Activated CD4-positive, alpha-beta T cell treated with anti-CD3 and anti-CD28 coated beads for 36 hours (primary cell): ENCODE measurements at places on chromosomes 7 and 10. TPM values are rescaled to one million over a fixed set of nuclear protein-coding genes. Genes with fewer than 3 reads are reported as not detected.

DNA sequence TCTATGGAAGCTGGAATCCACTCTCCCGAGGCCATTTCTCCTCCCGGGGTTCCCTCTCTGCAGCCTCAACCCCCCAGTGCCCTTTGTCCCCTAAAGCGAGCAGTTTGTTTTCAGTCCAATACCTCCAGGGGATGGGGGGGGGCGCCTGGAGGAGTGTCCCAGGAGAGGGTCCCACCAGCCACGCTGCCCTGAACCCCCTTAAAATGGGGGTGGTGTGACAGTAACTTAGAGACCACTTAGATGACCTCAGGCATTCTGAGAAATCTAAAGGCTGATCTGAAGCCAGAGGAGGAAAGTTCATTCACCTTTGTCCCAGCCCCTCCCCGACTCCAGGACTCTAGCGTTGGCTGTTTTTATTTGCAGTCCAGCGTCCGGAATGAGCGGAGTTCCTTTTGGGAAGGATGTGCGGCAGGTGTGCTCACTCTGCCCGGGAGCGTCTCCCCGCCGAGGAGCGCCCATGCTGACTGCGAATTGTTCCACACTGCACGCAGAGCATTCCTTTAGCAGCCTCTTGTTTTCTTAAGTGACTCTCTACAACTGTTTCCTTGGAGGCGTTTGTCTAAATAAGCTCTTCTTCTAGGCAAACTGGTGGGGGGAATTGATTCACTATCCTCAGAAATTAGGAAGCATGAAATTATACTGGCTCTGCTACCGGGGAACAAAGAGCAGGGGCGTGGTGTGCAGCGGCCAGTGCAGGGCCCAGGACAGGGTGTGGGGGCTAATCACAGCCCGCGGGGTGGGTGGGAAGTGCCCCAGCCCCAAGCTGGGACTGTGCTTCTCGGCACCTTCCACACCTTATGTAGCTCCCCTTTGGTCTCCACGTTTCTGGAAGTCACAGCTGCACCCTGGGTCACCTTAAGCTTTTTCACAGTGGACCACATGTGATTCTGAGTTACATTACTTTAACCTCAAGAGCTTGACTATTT, 46.3 kb downstream of the SYPL1 start:
- peaks cover 19% of the 10 kb centered on the region for H3K4me1 ChIP-seq
- no peaks in the 10 kb centered on the region for H3K27me3 ChIP-seq
- H3K36me3 ChIP-seq: no peaks in the 10 kb centered on the region
- H3K27ac ChIP-seq: no peak overlapping the region

DNA sequence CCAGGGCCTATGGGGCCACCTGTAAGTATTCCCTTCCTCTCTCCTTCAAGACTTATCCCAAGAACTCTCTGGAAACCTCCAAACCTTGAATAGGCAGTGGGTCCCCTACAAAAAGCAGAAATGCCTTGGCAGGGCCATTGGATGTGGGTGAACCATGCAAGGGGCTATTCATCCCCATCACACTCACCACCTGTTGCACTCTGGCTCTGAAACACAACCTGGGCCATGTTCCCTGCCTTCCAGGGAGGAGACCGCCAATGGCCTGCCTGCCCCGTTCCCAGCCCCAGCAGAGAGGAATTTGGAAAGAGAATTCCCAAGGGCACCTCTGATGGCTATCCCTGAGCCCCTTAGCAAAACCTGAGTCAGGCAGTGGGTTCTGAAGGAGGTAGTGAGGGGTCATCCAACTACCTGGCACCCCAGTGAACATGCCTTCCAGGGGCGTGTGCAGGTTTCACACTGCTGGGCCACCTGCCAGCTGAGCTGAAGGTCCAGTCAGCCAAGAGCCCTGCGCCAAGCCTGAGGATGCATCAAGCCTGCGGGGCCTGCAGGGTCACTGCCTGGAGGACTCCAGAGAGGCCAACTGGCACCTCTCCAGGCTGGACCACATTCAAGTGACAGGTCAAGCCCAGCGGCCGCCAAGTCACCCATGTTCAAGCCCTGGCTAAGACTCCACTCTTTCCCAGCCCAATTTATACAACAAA, 101.3 kb downstream of the COL13A1 start:
- no peak for DNase-seq
- no peak overlapping the region for H3K27ac ChIP-seq
- no peaks in the 10 kb centered on the region for H3K36me3 ChIP-seq

DNA sequence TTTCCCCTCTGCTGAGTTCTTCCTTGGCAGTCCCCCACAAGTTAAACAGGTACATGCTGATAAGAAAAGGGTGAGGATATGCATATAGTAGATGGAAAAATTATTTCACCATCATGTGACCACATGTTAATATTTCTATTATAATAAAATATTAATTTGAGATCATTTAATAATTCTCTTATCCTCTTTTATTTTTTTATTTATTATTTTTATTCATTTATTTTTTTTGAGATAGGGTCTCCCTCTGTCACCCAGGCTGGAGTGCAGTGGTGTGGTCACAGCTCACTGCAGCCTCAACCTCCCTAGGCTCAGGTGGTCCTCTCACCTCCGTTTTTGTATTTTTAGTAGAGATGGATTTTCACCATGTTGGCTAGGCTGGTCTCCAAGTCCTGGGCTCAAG, 11.6 kb upstream of the GLI3 start:
- H3K4me1 ChIP-seq: no peaks in the 10 kb centered on the region
- H3K4me3 ChIP-seq: no peak overlapping the region
- peaks cover 10% of the 10 kb centered on the region for H3K27me3 ChIP-seq
- no peak for DNase-seq
- no peaks in the 10 kb centered on the region for H3K36me3 ChIP-seq
- H3K27ac ChIP-seq: no peak overlapping the region

- DNase-seq: no peak
- no peak overlapping the region for H3K4me3 ChIP-seq
- no peaks in the 10 kb centered on the region for H3K36me3 ChIP-seq
- no peaks in the 10 kb centered on the region for H3K27me3 ChIP-seq
Measured at GRCh38 chr10:132245056-132245455, 58.3 kb downstream of the DPYSL4 start.

Gene DAGLB
- total RNA-seq: 9.8 TPM

DNA sequence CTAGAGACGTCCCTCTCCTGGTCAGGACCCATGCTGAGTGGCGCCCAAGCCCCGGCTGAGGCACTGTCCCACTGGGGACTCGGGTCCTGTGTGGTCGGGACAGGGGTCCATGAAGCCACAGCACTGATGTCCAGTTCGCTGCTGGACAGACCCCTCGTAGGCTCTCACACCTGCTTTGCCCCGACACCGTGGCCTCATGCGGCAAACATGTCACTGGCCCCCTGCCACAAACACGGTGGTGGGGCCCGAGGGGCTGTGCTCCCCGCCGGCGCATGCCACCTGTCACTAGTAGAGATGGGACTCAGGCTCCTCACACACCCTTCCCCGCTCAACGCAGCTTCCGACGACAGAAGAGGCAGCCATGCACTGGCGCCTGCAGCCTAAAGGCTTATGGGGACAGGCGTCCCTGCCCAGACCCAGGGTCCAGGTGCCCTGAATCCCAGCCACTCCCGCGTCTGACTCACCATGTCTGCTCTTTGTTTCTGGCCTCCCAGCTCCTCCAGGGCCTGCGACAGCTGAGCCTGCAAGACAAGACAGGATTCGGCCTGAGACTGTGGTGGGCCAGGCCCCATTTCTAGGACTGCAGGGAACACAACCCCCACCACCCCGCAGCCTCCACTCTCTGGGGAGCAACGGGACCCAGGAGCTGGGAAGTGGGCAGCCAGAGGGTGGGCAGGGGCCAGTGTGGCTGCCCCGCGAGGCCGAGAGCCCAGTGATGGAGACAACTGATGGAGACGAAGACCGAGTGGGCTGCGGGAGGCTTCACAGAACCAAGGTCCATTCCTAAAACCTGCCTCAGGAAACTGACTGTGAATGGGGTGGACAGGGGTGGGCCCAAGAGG, 230.9 kb downstream of the MAD1L1 start:
- no peak overlapping the region for H3K27ac ChIP-seq
- H3K4me3 ChIP-seq: no peak overlapping the region
- no peaks in the 10 kb centered on the region for H3K36me3 ChIP-seq
- H3K4me1 ChIP-seq: no peaks in the 10 kb centered on the region
- DNase-seq: no peak

- H3K27me3 ChIP-seq: no peaks in the 10 kb centered on the region
- H3K36me3 ChIP-seq: peaks cover 48% of the 10 kb centered on the region
- no peak overlapping the region for H3K4me3 ChIP-seq
- no peaks in the 10 kb centered on the region for H3K4me1 ChIP-seq
Measured at GRCh38 chr7:127733986-127734385, 82.0 kb downstream of the SND1 start.

DNA sequence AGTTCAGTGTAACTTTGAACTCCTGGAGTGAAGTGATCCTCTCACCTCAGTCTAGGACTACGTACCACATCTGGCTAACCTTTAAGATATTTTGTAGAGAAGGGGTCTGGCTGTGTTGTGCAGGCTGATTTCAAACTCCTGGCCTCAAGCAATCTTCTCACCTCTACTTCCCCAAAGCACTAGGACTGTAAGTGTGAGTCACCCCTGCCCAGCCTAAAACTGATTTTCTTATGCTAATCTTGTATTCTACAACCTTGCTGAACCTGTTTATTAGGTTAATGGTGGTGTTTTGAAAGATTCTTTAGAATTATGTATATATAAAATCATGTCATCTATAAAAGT, 58.0 kb downstream of the LCOR start:
- no peak overlapping the region for H3K4me3 ChIP-seq
- no peaks in the 10 kb centered on the region for H3K27me3 ChIP-seq
- H3K27ac ChIP-seq: no peak overlapping the region
- H3K36me3 ChIP-seq: peaks cover 55% of the 10 kb centered on the region
- peaks cover 35% of the 10 kb centered on the region for H3K4me1 ChIP-seq
- no peak for DNase-seq

DNA sequence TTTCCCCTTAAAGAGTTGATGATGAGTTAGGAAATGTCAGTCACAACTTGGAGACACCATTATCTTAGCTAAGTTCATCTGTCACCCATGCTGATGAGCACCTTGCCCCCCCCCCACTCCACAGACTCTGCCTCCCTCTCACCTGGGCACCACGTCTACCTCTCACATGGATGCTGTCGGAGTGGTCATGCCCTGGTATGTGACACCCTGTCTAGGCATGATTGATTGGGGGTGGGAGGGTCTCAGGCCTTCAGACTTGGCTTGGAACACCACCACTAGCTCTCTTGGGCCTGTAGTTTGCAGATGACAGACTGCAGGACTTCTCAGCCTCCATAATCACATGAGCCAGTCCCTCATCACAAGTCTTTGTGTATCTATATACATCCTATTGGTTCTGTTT, 78.0 kb downstream of the WDR37 start:
- DNase-seq: no peak
- no peak overlapping the region for H3K4me3 ChIP-seq
- H3K27me3 ChIP-seq: no peaks in the 10 kb centered on the region

DNA sequence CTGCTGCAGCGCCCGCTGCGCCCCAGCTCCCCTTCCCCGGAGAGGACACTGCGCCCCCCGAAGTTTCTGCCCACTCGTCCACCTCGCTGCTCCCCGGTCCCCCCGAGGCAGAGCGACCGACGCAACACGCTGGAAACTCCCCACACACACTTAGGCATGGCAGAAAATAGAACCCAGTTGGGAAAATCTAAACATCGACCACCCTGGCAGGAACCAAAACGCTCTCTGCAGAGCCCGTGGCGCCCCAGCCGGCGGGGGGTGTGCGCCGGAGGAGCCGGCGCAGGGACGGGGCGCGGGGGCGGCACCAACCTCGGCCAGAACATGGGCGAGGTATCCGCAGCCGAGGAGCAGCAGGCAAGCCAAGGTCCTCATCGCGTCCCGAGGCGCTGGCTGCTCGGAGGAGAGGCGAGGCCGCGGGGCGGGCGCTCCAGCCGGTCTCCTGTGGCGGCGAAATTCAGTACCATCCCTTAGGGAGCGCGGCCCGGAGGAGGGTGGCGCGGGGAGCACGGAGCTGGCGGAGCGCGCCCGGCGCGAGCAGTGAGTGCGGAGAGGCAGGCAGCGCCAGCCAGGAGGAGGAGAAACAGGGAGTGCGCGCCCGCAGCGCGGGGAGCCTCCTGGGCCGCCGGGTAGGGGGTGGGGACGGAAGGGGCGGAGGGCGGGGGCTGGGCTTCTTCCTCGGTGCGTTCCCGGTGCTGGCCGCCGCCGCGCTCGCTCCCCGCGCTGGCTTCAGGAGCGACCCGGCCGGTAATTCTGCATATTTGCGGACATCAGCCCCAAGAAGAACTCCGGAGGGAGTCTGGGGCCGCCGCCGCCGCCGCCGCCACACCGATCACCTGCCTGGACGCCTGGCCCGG, 789 bp downstream of the PDGFA start:
- H3K27me3 ChIP-seq: peaks cover 37% of the 10 kb centered on the region
- H3K27ac ChIP-seq: no peak overlapping the region
- peak; percentile 75 for DNase-seq
- H3K36me3 ChIP-seq: no peaks in the 10 kb centered on the region

DNA sequence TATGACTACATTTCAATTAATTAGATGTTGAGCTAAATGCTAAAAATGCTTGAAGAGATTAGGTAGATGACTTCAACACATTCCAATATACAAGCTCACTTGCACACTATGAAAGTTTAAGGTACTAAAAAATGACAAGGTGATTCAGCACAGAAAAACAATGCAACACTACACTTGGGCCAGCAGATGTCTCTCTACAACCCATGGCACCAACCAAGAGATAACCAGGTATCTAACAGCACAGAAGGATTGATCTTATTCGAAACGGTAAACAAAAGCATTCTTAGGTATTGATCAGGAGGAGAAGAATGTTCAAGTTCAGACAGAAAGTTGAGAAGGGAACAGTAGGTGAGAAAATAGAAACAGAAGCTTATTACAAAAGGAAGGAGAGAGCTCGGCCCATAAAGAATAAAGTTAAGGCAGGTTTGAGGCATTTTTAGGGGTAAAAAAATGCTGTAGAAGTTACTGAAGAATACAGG, 248.2 kb upstream of the KLF14 start:
- H3K4me3 ChIP-seq: no peak overlapping the region
- no peak overlapping the region for H3K27ac ChIP-seq
- H3K27me3 ChIP-seq: no peaks in the 10 kb centered on the region
- peaks cover 54% of the 10 kb centered on the region for H3K4me1 ChIP-seq
- H3K36me3 ChIP-seq: peaks cover 13% of the 10 kb centered on the region
